Effector CD8-positive, alpha-beta T cell (primary cell): ENCODE measurements at places on chromosomes 16 and 17.

DNA sequence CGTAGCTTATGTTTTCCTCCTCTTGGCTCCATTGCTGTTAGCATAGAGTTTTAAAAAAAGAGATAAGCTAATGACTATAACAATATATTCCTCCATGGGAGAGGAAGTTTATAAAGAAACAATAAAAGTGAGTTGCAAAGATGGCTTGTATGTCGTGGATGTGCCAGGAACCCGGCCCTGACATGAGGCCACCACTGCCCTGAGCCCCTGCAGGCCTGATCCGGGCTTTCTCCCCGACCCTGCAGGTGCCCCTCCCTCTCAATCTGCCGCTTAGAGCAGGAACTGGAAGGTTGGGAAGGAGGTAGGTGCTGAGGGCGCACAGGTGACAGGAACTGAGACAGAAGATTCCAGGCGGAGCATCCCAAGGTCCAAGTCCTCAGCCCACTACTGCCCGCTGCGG lies 11.7 kb downstream of the PAM16 start:
- no peak for DNase-seq

DNA sequence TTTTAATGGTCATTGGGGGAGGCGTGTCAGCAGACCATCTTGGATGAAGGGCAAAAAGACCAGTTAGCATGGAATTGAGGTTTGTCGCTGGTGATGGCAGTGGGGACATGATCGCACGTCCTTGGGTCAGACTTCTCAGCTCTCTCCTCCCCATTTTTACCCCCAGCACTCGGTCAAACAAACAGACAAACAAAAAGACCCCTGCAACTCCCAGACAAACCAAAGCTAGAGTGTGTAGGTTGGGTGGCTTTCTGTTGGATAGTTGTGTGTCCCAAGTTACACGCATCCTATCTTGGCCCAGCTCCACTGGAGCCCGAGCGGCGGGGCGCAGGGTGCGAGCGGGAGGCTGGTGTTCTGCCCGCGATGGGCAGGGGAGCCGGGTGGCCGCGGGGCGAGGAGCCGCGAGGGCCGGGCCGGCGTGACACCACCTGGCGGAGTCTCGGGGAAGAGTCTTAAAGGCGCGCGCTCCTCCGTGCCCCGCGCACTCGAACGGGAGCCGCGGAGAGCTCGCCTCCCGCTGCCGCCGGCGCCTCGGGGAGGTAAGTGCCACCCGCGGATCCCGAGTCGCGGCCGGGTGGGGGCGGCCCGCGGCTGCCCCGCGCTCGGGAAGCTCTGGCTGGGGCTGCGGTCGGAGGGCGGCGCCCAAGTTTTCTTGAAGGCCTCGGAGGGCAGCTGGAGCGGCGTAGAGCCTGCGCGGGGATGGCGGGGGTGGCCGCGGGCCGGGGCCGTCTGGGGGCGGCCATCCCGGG lies 18.5 kb upstream of the NTN1 start:
- DNase-seq: no peak

- DNase-seq: no peak
Observed at GRCh38 chr17:48011405-48012150, 26.0 kb downstream of the COPZ2 start.

DNA sequence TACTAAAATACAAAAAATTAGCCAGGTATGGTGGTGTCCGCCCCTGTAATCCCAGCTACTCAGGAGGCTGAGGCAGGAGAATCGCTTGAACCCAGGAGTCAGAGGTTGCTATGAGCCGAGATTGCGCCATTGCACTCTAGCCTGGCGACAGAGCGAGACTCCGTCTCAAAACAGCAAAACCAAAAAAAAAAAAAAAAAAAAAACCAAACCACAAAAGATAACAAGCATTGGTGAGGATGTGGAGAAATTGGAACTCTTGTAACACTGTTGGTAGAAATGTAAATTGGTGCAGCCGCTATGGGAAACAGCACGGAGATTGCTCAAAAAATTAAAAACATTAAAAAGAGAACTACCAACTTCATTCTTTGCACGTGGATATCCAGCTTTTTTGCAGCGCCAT lies 119.4 kb downstream of the OR1D5 start:
- DNase-seq: no peak

DNA sequence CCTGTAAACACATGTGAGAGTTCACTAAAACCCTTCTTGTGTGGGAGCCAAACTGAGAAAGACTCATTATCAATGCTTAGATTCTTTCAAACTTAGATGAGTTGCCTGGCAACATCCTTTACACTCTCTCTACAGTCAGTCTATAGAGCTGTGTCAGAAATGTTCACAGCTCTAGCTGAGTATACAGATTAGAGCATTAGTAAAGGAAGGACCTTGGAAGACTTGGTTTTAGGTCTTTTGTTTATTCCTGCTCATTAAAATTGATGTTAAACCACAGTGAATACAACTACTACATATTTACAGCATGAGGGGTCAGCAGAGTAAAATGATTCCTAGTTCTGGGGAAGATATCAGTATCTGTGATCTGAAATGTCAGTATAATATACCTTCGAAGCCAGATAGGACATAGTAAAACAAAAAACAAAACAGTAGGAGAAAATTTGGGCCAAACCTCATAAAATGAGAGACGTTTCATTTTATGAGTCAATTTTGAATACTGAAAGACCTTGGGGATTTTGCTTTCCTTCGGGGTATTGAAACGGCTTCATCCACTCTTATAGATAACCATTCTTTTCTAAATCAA lies 186.0 kb downstream of the TANC2 start:
- no peak for DNase-seq

DNA sequence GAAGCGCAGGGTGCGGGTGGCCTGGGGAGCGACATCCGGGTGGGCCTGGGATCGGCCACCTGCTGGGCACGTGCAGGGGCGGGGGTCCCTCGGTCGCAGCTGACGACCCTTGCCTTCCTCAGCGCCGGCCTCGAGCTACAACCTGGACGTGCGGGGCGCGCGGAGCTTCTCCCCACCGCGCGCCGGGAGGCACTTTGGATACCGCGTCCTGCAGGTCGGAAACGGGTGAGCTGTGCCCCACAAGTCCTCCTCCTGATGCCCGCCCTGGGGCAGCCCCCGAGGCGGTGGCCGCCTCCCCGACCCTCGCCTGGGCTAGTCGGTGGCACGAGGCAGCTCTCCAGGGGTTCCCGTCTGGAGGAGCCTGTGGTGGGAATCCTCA lies 1.5 kb downstream of the ITGAL start:
- DNase-seq: no peak

- DNase-seq: no peak
Observed at GRCh38 chr17:18039535-18040260, 490 bp downstream of the GID4 start.

DNA sequence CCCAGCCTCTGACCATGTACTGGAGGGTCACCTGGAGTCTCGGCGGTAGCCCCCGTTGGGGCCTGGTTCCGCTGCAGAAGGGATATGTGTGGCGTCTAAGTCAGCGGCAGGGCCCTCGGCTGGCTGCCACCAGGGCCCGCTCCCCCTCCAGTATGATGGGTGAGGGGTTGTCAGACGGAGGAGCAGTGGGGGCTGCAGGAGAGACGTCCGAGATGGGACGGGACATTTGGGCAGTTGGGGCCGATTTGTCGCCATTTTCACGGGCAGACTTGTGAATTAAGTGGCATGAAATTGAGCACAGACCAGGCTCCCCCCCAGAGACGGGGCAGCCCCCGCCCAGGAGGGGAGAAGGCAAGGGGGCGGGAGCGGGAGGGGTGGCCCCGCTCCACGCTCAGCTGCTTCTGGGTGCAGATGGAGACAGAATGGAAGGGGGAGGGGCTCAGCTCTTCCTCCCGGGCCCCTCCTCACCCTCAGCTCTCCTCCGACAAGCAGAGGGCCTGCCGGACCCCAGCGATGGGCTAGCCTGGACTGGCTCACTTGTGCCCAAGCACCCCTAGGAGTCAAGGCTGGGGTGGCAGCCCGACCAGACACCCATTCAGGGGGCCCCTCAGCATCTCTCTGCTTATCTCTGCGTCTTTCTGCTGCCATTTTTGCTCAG lies 52.7 kb upstream of the LHX1 start:
- DNase-seq: no peak

DNA sequence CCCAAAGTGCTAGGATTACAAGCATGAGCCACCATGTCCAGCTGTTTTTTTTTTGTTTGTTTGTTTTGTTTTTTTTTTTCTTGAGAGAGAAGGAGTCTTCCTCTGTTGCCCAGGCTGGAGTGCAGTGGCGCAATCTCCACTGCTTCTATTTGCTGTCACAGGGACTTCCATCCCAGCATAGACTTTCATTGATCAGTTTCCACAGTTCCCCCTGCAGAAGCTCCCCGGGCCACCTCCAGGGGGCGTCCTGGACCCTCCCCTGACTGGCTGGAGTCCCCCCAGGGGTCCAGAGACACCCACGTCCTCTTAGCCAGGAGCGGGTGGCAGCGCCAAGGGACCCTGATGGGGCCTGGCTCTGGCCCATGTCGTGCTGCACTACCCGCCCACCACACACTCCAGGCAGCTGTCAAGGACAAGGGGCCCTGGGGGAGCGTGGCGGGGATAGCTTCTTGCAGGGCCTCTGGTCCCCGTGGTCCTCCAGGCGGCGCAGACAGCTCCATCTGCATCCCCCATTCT lies 3.1 kb upstream of the NPW start:
- DNase-seq: no peak

DNA sequence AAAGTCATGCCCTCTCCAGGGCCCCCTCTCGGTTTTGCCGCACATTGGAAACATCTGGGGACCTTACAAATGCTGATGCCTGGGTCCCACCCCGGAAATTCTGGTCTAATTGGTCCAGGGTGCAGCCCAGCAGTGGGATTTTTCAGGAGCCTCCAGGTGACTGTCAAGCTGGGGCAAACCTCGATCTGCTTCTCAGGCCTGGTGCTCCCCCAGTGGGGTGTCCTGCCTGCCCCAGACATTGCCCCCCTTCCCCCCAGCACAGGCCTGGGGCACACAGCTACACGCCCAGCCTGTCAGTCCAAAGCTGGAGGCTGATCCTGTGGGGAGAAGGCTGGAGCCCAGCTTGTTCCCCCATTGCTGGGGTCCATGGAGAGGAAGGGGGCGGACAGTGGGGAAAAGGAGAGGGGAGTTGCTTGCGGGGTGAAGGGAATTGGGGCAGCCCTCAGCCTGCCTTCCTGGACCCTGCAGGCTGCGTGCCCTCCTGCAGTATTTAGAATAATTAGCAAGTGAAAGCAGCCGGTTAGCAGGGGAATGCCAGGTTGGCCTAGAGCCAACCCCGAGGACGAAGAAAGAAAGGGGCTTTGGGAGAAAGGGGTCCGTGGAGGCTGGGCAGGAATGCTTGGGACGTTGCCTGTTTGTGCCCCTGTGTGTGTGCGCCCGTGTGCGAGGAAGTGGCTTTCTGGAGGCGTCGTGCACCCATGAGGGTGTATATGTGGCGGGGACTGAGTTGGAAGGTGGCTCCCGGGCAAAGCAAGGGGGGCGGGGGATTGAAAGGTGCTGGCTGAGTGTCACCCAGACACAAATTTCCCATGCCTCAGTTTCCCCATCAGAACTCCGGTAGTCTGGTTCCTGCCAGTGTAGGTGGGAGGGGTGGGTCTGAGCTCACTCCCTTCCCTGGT lies 5.9 kb downstream of the FOXJ1 start:
- DNase-seq: no peak

DNA sequence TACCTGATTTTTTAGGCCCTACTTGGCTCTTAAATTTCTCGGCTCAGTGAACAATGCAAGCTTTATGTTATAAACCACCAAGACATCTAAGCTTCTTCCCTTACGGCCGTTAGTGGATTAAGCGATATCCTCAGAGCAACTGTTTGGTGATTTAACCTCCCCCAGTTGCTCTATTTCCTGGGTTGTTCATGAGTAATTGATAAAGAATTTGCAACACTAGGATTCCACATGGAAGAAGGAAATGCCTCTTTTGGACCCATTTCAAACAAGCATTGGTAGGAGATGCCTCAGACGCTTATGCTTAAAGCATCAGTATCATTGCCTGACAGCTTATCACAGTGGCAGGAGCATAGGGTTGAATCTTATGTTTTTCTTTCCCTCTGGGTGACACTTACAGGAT lies 65.3 kb downstream of the RBFOX1 start:
- no peak for DNase-seq

DNA sequence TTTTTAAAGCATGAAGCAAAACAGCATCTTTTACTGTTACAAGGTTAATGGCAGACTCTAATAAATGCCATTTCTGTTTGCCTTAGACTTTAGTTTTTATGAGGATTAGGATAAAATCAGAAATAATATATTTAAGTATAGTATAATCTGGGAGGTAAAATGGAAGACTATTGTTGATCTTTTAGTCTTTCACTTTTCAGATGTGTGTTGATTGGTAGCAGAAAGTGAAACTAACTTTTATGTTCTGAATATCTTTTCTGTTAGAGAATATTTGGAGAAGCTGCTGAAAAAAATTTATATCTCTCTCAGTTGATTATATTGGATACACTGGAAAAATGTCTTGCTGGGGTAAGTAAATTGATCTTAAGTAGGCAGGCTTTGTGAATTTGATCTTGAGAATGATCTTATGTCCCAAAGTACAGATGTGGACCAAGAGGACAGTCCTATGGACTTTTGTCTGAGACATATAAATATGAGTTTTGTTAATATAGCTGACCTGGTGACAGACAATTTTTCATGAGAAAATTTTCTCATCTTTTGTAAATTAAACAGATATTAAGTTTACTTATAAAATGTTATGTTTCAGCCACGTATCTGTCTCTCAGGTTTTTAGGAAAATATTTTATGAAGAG lies 64.1 kb downstream of the NF1 start:
- DNase-seq: no peak

GRCh38 chr17:62572888-62573401 lies 54.5 kb upstream of the MRC2 start:
- DNase-seq: no peak

DNA sequence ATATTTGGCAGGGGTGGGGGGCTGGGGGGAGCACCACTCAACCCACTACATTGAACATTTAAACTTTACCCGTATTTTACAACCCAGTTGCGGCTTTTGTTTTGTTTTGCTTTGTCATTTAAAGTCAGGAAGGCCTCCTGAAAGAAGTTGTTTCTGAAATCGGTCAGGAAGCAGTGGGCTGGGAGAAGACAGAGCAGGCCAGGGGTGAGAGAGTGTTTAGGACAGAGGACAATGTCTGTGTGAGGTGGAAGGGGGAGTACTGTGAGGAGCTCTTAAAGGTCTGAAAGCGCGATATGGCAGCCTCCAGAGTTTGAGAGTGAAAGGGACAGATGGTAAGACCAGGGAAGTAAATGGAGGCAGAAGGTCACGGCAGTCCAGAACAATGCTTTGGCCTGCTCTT lies 6.1 kb upstream of the WFIKKN2 start:
- no peak for DNase-seq

- DNase-seq: no peak
Observed at GRCh38 chr17:74128456-74129211, 74.8 kb upstream of the RPL38 start.

DNA sequence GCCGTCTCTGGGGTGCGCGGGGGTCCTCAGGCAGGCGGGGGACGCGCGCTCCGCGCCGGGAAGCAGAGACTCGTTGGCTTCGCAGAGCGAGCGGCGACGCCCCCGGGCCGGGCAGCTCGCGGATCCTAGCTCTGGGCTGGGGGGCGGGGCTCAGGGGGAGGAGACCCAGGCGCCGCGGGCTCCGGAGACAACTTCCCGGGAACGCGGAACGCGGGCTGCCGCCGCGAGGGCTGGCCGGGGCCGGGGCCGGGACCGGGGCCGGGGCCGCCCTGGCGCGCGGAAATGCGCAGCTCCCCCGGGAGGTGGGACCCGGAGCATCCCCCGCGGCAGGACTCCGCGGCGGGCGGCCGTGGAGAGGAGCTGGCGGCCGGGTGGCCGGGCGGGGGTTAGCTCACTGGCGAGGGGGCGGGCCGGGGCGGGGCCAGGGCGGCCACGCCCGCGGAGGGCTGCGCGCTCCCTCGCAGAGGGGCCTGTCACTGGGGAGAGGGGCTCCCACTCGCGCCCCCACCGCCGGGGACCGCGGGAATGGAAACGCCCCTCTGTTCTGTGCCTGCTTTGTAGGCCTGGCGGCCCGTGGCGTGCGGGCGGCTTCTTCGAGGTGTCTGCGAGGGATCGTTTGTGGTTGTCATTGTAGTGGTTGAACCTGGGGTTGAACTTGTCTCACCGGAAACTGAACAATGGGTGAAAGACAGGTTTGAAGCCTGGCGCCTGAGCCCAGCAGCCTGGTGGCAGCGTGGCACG lies at the start of gene GAS7:
Gene GAS7, minus strand, starts transcription at position 98 of the 741 bp plus-strand sequence.
- DNase-seq: no peak
